ENCODE measurements at places on chromosomes 5 and 9.

DNA sequence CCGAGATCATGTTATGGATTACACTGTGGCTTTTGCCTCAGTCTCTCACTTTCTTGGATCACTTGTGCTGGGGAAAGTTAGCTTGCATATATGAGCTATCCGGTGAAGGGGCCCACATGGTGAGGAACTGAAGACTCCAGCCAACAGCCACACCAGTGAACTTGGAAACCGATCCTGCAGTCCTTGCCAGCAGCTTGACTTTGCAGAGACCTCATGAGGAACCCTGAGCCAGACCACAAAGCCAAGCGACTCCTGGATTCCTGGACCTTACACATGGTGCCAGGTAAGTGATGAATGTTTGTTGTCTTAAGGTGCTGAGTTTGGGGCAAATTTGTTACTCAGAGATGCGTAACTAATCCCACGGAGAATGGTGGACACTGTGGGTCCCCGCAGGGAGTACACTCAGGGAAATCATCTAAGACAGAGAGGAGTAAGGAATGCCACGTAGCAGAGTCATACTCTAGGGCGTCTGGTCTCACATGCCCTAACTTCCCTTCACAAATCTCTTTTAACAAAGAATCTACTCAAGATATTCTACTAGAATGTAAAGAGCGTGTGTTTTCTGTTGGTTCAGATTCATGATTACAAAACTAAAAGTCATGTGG is 76.5 kb upstream of the PJA2 start:
- DNase-seq = no peak

DNA sequence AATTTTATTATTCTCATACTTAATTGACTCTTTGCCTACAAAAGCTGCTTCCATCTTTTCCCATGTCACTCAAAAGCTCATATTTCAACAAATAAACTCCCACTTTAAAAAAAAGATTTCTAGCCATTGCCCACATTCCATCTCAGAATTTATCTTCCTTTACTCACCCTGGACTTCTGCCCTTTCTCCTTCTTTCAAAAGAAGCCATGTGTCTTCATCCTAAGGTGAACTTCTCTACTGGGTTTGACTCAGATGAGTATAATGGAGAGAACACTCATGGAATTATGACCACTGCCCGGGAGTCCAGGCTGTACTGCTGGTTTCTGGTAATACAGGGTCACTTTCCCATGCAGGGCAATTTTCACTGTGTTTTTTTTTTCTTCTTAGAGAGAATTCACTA is 548.5 kb upstream of the ZNF462 start:
- DNase-seq = no peak

- DNase-seq = no peak
These were observed 100.2 kb downstream of the SLC25A46 start for GRCh38 chr5:110838961-110839360.

GRCh38 chr9:133443982-133444381 is 15.8 kb upstream of the CACFD1 start:
- DNase-seq = no peak

DNA sequence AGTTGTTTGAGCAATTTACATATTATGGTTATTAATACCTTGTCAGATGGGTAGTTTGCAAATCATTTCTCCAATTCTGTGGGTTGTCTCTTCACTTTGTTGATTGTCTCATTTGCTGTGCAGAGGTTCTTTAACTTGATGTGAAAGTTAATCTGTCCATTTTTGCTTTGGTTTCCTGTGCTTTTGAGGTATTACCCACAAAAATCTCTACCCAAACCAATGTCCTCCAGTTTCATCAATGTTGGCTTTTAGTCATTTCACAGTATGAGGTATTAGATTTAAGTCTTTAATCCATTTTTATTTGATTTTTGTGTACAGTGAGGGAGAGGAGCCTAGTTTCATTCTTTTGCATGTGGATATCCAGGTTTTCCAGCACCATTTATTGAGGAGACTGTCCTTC is 82.4 kb downstream of the MRPS30 start:
- DNase-seq = no peak

GRCh38 chr9:2597483-2597882 is 24.1 kb upstream of the VLDLR start:
- no peak for DNase-seq

DNA sequence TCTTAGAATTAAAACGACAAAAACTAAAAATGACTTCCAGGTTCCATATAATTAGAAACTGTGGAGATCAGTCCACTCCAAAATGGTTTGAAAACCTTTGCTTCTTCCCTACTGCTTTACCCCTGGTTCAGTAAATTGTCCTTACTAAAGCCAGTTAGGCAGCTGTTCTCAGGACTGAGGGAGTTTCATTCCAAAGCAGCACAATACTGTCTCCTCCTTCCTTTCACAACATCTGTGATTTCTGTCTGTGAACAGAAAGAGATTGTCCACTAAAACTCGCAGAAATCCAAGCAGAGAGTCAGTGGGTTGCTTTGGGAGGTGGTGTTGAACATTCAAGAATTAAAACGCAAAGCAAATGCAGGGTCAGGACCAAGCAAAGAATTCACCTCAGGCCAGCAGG is 740.8 kb upstream of the ZNF608 start:
- no peak for DNase-seq

GRCh38 chr5:174047472-174048099 is 2.1 kb downstream of the NSG2 start:
- DNase-seq = no peak

DNA sequence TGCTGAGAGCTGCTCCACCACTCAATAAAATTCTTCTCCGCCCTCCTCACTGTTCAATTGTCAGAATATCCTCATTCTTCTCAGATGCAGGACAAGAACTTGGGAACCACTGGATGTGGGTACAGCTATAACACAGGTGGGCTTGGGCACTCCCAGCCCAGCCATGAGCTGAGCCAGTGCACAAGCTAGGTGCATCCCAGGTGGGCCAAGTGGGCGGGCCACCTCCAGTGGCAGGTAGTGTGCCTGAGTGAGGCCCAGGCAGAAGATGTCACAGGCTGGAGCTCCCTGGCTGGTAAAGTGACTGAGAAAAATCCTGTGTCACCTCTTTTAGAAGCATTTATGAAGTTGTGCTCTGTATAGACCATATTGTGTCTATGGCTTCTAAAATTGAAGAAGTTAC is 501.6 kb upstream of the TYRP1 start:
- no peak for DNase-seq

GRCh38 chr5:685262-686171 is 7.6 kb downstream of the TPPP start:
- DNase-seq = no peak

GRCh38 chr9:4886698-4887097 is 94.0 kb downstream of the RCL1 start:
- DNase-seq = no peak

- DNase-seq = no peak
These were observed 1068.6 kb downstream of the TAF11L14 start for GRCh38 chr5:18702821-18703220.

- DNase-seq = no peak
These were observed 87.8 kb upstream of the PHYKPL start for GRCh38 chr5:178320281-178320855.

DNA sequence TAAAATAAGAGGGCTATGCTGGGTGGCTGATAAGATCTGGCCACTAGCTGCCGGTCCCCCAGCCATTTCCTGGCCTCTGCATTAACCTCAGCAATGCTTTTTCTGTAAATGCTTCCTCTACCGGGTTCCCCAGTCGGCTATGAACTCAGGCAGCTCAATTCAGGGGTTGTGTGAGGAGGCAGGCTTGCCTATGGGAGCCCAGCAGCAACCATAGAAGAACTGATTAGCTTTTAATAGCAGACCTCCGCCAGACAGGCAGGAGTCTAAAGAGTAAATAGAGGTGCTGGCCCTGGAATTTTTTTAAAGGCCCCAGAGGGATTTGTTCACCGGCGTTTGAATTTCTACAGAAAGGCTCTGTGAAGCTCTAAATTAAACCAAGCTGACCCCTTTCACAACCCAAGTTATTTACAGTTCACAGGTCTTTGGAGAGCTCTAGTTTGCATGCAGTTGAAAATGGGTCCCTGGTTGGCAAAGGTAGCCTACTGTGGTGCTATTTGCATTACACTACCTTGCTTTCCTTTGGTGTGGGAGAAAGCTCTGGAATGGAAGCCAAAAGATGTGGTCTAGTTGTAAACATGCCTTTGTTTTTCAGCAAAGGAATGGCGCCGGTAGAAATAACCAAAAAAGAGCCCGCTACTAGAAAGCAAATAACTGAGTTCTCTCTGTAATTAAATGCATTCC is 289.7 kb upstream of the SEMA6A start:
- DNase-seq = no peak

GRCh38 chr5:77844623-77845323 is 68.6 kb upstream of the TBCA start:
- DNase-seq = no peak

DNA sequence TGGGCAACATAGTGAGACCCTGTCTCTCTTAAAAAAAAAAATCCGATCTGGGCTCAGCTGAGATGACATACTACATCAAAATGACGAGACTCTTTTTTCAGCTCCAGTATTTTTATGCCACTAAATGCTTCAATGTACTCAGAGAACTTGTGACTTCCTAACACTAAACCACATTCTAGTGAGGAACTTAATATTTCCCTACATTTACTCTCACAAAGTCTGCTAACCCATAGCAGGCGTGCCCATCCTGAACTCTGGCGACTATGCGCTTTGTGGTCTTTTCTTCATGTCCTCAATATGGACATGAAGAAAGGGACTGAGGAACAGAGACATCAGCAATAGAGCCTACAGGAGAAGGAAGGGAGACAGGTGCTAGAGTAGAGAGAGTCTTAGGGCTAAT is 41.3 kb downstream of the ITK start:
- no peak for DNase-seq

GRCh38 chr5:169791251-169791650 is 154.2 kb downstream of the DOCK2 start:
- DNase-seq = no peak

DNA sequence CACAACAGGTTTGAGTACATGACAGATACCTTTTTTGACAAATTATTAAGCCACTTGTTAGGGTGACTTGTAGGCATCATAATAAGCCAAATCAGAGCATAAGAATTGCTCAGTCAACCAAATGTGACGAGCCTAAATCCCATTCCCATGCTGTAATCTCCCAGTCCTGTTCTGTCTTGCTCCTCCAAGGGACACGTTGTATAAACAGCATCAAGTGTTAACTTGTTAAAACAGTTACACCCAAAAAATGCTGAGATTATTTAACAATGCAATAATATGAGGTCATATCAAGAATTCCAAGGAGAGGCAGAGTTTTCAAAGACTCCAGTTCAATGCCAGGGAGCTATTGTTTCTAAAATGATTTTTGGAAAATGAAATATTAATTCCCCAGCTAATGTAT is 76.2 kb downstream of the SH3TC2 start:
- no peak for DNase-seq

- DNase-seq = no peak
These were observed 599.0 kb downstream of the PRELID2 start for GRCh38 chr5:145236127-145236526.

DNA sequence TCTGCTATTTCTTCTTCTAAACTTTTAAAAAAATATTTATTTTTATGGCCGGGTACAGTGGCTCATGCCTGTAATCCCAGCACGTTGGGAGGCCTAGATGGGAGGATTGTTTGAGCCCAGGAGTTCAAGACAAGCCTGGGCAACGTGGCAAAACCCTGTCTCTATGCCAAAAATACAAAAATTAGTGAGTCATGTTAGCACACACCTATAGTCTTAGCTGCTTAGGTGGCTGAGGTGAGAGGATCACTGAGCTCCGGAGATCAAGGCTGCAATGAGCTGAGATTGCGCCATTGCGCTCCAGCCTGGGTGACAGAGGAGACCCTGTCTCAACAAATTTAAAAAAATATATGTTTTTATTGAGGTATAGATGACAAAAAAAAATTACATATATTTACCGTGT is 5.6 kb downstream of the AP3S1 start:
- no peak for DNase-seq

GRCh38 chr5:16552666-16553343 is 64.0 kb downstream of the RETREG1 start:
- DNase-seq = peak; percentile 26

- no peak for DNase-seq
These were observed 9.9 kb downstream of the PLK2 start for GRCh38 chr5:58450018-58450417.

GRCh38 chr5:148988328-148988727 is 74.5 kb downstream of the SH3TC2 start:
- DNase-seq = no peak

- DNase-seq = no peak
These were observed 50.7 kb upstream of the TRAF1 start for GRCh38 chr9:120977321-120977720.

- no peak for DNase-seq
These were observed 18.3 kb downstream of the NDUFS6 start for GRCh38 chr5:1819458-1819857.

- no peak for DNase-seq
These were observed 347.8 kb downstream of the TRPM3 start for GRCh38 chr9:70773579-70773978.

GRCh38 chr5:88426441-88426840 is 157.8 kb upstream of the TMEM161B start:
- DNase-seq = no peak

GRCh38 chr5:37940931-37941623 is 101.2 kb upstream of the GDNF start:
- no peak for DNase-seq

- no peak for DNase-seq
These were observed 43.5 kb downstream of the SEMA6A start for GRCh38 chr5:116531117-116531516.

DNA sequence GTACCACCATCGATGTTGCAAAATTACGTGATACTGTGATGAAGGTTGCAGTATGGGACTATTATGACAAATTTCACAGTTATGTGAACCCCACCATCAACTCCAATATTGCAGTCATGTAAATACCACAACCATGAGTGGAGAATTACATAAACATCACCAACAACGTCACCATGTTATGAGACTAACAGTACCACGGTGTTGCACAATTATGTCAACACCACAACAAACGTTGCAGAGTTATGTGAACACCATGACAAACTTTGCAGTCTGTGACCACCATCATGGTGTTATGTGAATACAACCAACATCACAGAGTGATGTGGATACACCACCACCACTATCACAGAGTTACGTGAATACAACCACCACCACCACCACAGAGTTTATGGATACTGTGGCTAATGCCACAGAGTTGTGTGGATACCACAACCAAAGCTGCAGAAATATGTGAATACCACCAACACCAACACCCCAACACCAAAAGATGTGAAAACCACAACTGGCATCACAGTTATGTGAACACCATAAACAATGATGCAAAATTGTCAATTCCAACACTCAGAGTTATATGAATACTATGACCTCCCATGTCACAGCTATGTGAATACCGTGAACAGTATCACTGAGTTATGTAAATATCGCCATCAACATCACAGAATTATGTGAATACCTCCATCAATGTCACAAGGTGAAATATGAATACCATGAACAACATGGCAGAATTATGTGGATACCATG is 62.4 kb downstream of the SHC3 start:
- DNase-seq = no peak

DNA sequence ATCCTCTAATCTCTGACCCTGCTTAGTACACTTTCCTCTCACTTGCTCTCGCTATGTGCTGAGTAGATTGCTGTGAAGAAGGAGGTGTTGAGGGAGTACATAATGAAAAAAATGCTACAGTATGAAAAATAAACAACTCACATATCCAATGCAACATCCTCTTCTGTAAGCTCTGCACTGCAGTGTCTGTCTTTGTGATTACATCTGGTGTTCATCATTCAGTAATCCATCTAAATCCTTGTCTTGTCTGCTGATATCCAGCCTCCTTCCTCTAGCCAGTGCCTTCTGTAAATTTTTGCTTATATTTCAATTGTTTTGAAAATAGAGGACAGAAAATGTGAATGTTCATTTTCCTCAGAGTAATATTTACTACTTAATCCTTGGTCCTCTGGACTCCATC is 57.4 kb upstream of the CDH12 start:
- DNase-seq = no peak
